ENCODE measurements at places on chromosomes 1 and 21.

DNA sequence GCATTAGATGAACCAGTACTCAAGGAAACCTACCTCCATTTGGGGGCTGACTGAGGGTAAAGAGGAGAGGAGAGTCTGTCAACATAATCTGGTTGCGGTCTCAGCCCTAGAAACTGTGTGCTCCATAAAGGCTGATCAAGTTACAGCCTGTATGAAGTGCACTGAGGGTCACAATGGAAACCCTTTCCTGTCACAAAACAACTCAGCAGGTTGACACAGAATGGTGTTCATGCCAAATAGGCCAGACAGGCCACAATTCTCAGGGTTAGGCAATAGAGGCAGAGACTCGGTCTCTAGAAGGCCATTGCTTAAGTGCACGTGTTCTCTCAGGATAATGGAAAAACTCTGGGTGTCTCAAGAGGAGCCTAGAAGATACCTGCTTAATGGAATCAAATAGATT, 4.1 kb upstream of the ANKRD35 start:
- DNase-seq = no peak

GRCh38 chr1:211643324-211644212, 31.9 kb downstream of the NEK2 start:
- no peak for DNase-seq

DNA sequence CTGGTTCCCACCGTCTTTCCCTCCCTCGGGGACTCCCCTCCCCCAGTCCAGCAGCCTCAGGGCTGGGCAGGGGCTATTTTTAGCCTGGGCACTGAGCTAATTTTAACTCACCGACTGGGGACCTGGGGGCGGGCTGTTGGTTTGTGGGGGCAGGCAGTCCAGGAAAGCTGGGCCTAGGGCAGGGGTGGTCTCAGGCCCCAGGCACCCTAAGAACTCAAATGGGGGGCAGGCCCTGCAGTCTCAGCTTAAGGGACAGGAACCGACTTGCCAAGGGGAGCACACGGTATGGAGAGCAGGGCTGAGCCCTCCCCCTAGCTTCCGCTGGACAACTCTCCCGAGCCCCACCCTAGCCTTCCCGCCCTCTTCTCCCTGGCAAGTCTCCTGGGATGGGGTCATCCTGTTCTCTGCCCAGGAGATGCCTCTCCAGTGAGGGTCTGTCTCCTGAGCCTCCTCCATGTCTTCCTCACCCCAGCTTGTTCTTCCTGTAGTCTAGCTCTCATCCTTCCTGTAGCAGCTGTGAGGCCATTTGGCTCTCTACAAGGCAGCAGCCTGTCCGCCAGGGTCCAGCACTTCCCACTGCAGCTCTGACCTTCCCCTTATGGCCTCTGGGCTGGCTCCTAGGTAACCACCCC, 10.1 kb downstream of the MEF2D start:
- DNase-seq = peak; percentile 6

- DNase-seq = no peak
Observed at GRCh38 chr1:158212320-158212719, 31.6 kb downstream of the CD1D start.

DNA sequence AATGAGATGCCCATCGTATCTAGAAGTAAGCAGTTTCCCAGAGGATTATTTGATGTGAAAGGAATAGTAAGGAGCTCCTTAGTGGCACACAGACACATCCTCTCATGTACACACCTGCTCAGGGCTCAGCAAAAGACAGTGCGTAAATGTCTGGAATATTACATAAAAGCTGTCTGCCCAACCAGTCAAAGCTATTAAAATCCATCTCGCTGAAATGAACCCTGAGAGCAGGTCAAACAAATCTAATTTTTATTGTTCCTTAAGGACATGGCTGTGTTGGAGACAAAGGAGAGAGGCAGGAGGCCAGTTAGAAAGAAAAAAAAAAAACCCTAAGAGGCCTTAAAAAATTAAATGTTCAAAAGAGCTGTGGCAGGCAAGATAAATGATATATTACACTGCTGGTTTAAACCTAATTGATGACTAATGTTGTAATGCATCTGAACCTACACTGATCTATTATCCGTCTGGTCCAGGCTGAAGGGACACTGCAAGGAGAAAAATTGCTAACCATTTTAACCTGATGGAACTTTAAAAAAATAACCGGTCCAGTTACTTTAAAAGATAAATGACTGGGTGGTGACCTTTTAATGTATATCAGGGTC, 58.5 kb upstream of the FGGY start:
- DNase-seq = peak; percentile 39

- DNase-seq = no peak
Observed at GRCh38 chr1:5728663-5729355, 263.4 kb downstream of the NPHP4 start.

- no peak for DNase-seq
Observed at GRCh38 chr1:160806109-160806665, 10.2 kb downstream of the LY9 start.

GRCh38 chr1:183689762-183690204, 36.7 kb upstream of the APOBEC4 start:
- DNase-seq = no peak

DNA sequence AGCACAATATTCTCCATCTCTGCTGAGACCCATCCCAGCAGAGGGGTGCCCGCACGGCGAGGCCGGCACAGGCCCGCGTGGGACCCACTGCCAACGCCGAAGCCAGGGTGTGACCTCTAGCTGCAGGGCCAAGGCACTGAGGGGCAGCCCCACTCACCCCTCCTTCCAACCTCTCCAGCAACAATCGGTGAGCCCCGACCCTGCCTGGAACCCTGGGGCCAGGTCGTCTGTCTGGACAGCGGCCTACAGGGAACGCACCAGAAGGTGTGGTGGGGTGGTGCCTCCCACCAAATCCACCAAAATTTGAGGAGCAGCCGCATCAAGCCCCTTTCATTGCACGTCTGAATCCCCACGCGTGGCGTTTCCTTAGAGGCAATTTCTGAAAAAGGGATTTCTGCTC, 63.0 kb upstream of the ADARB1 start:
- no peak for DNase-seq

GRCh38 chr1:30936541-30937171, 28.1 kb upstream of the SDC3 start:
- DNase-seq = no peak

DNA sequence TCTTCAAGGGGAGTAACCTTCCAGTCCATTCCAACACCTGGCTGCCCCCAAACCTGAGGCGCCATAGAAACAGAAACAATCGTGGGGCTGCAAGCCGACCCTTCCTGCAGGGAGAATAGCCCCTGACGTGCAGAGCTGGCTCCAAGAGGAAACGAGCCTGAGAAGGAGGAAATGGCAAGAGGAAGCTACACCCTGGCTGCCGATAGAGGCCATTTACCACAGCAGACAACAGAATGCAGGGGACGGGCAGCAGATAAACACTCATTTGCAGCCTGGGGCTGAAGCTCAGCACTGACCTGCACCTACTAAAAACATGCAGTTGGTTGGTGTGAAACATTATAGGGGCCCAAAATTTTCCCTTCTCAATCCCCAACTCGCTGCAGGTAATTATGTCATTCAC, 8.7 kb upstream of the TDRD10 start:
- DNase-seq = no peak

DNA sequence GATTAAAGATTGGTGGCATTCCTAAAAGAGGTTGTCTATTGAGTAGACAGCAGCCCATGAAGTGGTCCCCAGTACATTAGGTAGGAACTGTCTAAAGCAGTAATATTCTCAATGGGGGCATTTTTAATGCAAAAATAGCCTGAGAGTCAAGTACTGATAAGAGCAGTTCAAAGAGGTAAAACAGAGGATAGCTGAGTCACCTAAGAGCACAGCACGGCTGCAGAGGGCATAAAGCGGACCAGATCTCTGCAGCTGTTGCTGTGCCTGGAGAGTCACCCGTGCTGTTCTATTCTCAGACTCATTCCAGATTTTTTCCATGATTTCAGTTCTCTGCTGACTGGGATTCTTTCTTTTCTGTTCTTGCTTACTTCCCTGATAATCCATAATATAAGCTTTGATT, 313.2 kb downstream of the OLFM3 start:
- no peak for DNase-seq

DNA sequence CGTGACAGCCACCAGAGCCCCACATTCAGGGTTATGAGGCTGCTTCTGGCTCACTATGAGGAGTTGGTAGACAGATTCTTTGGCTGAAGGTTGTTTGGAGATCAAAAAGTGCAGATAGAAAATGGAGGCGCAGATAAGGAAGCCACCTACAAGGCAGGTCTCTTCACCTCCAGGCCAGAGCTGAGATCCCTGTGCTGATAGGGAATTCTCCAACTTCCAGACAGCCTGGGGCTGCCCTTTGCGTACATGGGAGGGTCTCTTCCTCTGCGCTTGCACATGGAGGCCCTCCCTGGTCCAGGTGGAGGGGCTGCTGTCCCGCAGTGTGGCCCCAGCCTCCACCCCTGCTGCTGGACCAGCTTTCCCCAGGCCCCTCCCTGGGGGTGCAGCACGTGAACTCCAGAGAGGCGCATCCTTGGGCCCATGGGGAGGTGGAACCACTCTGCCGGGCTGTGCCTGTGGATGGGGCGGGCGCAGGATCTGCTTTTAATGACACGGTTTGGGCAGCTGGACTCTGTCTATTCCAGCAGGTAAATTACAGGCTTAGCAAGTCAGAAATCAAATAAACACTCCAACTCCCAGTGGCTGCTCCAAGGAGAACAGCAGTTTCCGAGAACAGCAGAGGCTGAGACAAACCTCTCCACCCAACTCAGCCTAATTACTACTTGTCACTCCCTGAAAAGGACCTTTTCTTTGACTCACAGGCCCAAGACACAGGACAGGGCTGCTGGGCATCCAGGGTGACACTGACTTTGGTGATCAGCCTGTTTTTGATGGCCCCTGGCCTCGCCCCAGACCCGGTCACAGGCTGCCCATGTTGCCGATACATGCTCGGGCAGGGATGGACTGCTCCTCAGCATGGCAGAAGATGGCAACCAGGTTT, 12.4 kb downstream of the OXCT2 start:
- DNase-seq = no peak

GRCh38 chr1:107963601-107964335, 1.2 kb downstream of the VAV3 start:
- peak; percentile 19 for DNase-seq

GRCh38 chr21:44024887-44025353, 12.8 kb downstream of the TRAPPC10 start:
- peak; percentile 51 for DNase-seq

DNA sequence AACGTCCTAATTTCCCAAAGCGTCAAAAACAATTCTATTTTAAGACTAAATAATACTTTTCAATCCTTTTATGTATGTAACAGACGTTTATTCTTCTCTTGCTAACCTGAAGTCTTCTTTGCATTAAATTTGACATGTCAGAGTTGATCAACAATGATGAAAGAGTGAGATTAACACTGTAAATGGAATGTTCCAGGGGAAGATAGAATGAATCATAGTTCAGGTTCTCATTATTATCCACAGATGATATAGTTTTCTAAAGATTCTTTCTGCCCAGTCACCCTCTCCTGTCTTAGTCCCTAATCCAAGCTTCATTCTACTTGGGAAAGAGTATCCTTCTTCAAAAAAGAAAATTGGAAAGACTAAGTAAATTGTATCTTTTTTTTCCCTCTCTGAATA, 38.9 kb downstream of the SDCCAG8 start:
- DNase-seq = peak; percentile 82

DNA sequence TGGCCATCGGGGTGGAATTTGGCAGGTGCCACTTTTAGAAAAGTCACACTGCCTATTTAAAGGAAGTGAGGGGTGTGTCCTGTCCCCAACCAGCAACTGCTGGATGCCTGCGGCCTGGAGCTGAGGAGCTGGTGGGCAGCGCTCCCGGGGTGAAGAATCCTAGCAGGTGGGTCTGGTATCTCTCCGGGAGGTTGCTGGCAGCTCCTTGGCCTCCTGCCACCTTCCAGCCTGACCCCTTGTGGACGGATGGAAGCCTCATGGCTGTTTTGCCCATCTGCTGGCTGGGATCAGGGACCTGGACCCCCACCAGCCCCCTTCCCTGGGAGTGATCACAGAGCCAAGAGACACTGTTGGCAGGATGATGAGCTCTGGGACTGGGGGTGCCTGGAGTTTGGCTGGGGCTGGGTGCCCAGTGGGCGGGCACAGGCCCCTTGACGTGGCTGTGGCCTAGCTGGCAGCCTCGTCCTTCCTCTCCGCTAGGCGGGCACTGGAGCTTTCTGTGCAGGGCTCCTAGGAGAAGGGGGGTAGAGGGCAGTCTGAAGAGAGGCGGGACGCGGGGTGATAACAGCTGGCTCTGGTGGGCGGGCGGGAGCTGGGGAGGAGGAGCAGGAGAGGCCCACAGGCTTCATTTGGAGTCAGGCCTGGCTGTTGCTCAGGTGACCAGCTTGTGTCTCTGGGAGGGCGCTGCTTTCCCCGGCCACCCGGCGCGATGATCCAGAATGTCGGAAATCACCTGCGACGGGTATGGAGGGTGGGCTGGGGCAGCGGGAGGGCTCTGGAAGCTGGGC, at the start of gene ACOT11:
ACOT11 (plus strand) TSS at position 628 of the 788 bp plus-strand sequence; CDS start at position 710, 82 bp downstream.
- peak; percentile 50 for DNase-seq

- peak; percentile 85 for DNase-seq
Observed at GRCh38 chr1:240232530-240232929, 140.8 kb downstream of the FMN2 start.

DNA sequence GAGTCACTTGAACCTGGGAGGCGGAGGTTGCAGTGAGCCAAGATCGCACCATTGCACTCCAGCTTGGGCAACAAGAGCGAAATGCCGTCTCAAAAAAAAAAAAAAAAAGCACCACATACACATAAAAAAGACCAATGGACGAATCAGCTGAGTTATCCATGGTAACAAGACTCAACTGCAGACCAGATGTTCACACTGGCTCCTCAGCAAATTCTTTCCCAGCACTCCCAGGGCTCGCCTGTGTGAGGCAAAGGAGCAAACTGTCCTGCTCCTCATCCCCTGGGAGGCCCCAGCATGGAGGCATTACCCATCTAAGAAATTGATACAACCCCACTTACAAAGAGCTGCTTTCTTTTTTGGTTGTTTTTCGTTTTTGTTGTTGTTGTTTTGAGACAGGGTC, 3.1 kb downstream of the TMEM234 start:
- DNase-seq = peak; percentile 52

DNA sequence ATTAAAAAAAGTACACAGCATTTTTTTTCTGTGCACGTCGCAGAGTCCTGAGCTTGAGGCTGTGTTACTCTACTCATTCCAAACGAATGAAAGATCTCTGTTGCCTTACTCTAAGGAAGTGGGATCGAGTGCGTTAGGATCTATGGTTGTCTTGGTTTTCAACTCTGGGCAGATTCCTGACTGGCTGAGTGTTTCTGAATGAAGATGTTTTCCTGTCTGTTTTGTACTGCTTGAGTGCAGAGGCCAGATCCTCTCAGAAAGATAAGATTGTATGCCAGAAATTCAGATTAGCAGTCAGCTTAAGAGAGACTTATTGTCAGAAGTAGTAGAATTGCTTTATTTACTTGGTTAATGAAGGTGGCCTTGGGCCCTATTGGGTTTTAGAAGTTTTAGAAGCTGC, 14.0 kb downstream of the PLA2G2E start:
- no peak for DNase-seq

GRCh38 chr1:149884433-149885338, 14.7 kb upstream of the BOLA1 start:
- peak; percentile 4 for DNase-seq

GRCh38 chr1:13703128-13703513, 3.1 kb downstream of the PRDM2 start:
- no peak for DNase-seq
